ENCODE measurements at places on chromosomes 3 and 15.

- DNase-seq = no peak
Measured at GRCh38 chr3:52684184-52684583, 1.5 kb downstream of the PBRM1 start.

DNA sequence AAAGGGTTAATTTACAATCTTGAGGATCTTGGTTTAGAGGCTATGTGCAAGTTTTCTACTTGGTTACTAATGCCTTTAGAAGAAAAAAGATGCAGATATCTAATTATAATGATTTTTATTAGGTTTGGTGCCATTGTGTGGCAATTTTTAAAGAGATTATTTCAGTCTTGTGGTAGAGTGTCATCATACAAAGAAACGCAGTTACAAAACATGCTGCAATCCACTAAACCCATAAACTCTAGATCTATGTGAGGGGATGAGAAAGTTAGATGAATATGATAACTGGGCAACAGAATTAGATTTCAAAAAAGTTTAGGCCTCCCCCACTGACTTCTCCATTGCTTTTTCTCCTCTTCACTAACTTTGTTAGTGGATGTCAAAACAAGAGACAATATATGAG lies 106.0 kb downstream of the ARPP21 start:
- DNase-seq = no peak

- DNase-seq = peak; percentile 82
Measured at GRCh38 chr15:75063338-75063737, 39.9 kb downstream of the PPCDC start.

DNA sequence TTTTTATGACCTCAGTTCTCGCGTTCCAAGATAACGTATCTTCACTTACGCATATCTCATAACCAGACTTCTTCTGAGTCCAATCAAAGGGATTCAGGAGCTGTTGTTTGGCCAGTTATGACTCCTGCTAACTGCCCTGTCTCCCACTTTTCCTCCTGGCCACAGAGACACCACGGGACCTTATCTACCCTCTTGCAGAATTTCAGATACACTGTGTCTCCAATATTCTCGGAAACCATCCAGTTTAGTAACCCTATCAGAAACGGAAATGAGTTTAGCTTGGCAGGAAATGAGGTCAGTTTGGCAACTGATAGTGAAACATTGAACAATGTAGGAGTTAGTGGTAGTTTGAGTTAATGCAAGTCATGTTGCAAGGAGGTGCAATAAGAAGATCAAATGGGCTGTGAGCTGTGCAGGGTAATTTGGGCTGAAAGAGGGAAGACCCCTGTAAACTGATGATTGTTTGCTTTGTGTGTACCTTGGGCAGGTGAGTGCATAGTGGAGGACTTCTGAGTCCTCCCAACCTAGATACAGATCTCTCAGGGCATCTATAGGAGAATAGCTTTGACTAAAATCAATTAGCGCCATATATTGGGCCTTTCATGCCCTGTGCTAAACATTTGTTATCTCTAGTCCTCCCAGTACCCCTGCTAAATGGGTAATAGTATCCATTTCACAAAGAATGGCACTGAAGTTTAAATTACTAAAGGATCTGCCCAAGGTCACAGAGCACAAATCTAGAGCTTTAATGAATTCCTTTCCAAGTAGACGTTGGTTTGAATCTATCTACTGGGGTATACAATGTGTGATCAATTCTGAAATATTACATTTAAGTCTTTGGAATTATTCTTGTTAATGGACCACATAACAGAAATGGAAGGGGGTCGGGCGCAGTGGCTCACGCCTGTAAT lies 41.3 kb upstream of the PIK3CB start:
- DNase-seq = no peak

DNA sequence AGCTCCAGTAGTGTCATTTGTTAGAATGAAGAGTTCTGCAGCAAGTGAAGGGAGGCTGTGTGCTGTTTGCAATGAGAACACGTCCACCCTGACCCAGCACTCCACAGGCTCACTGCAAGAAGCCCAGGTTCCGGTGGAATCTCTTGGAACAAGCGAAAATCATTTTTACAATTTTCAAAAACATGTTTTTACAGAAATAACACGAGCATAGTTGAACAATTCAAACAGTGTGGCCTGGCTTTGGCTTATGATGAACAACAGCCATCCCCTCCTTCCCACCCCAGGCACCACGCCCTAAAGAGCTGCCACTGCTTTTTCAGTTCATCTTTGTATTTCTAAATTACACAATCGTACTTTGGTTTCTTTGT lies 59.5 kb upstream of the KY start:
- DNase-seq = no peak

DNA sequence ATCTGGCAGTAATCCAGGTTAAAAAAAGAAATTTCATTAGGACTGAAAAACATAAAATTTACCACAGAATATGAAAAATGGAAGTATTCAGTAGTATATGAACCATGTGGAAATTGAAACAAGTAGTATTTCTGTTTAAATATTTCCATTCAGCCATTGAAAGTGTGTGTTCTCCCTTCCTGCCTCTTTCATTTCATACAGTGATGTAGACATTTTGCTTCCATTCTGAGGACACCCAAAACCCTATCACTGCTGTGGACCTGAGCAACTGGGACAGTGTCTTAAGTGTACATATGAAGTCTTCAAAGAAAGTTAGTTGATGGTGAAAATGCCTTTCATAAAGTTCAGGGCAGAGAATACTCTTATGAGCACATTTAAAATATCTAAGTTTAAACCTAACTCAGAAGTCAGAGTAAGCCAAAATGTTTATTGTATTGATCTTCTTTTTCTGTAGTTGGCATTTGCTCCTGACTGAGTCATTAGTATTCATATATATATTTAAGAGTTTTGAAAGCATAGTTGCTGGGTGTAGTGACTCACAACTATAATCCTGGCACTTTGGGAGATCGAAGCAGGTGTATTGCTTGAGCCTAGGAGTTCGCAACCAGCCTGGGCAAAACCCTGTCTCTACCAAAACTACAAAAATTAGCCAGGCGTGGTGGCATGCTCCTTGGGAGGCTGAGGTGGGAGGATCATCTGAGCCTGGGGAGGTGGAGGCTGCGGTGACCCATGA lies 198.8 kb downstream of the KLHL25 start:
- no peak for DNase-seq

GRCh38 chr15:82548700-82549099 lies 8.4 kb upstream of the RPS17 start:
- DNase-seq = no peak

- no peak for DNase-seq
Measured at GRCh38 chr3:160135851-160136250, 89.4 kb upstream of the C3orf80 start.

DNA sequence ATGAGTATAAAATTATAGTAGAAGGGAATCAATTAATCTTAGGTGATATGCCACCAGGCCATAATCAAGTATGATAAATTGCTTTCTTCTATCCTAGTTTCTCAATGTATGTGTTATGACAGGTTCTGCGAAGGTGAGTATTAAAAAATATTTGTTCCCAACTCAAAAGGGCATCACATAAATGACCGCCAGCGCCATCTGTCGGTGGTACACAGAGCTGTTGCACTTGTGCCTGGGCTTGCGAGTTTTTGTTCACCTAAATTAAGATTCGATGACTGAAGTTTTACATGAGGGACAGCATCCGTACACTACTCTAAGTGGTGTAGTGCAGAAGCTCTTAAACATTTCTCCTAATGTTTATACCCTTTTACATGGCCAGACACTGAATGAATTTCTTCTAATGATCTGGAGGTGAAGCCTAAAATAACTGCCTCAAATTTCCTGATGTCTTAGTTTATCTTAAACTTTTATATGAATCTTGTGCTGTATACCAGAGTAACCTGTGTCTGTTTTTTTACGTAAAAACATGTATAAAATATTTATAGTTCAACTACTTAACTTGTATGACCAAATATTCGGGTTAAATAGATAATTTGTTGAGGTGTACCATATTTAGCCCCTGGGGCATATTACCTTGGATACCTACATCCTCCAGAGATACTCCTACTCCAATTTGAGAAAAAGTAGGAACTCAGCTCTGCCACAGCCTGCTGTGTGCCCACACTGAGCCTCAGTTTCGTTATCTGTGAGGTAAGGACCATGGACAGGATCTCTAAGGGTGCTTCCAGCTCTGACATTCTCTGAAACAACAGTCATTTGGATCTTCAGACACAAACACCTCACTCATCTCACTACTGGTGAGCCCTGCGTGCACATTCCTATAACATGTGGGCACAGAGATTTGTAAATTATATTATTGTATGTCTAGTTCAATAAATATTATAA lies 365.6 kb downstream of the MAGI1 start:
- peak; percentile 75 for DNase-seq

DNA sequence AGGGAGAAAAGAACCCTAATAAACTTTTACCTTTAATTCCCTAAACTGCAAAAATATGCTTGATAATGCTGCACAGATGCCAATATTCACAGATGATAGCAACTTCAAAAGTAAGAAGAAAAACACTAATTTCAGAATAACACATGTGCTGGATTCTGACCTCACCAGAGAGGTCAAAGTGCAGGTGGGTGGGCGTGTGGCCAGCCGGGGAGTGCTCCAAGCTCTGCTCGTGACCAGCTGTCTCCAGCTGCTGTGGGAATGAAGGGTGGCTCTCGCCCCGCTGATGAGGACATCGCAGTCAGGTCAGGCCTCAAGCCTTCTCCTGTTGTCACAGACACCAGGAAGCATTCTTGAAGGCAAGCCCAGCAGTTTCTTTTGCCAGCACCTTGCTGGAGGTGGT lies 57.1 kb downstream of the ADAMTS17 start:
- DNase-seq = peak; percentile 46

- DNase-seq = no peak
Measured at GRCh38 chr3:169308654-169309250, 354.8 kb downstream of the MECOM start.

DNA sequence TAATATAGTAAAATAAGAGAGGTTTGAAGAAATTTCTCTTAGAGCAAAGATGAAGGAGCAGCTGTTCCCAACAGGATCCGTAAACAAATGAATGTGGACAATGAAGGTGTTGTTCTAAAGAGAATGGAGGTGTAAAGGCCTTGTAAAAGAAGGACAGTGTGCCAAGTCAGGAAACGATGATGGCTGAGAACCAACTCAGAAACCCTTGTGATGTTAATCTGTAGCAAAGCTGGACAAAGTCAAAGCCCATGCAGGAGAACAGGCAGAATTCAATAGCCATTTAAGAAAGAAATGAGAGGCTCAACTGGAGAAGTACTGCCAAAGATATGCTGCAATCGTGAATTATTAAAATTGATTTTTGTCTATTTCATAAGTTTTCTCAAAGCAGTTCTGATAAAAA lies 192.2 kb downstream of the MBNL1 start:
- no peak for DNase-seq

GRCh38 chr15:49815950-49816349 lies 195.1 kb downstream of the DTWD1 start:
- no peak for DNase-seq

GRCh38 chr3:49924683-49925082 lies 4.9 kb downstream of the MON1A start:
- DNase-seq = no peak

GRCh38 chr3:70840106-70840870 lies 527.9 kb upstream of the MDFIC2 start:
- DNase-seq = peak; percentile 26

GRCh38 chr3:102614021-102614569 lies 179.3 kb downstream of the ZPLD1 start:
- no peak for DNase-seq

GRCh38 chr15:89329329-89330084 lies 5.1 kb downstream of the POLG start:
- no peak for DNase-seq

DNA sequence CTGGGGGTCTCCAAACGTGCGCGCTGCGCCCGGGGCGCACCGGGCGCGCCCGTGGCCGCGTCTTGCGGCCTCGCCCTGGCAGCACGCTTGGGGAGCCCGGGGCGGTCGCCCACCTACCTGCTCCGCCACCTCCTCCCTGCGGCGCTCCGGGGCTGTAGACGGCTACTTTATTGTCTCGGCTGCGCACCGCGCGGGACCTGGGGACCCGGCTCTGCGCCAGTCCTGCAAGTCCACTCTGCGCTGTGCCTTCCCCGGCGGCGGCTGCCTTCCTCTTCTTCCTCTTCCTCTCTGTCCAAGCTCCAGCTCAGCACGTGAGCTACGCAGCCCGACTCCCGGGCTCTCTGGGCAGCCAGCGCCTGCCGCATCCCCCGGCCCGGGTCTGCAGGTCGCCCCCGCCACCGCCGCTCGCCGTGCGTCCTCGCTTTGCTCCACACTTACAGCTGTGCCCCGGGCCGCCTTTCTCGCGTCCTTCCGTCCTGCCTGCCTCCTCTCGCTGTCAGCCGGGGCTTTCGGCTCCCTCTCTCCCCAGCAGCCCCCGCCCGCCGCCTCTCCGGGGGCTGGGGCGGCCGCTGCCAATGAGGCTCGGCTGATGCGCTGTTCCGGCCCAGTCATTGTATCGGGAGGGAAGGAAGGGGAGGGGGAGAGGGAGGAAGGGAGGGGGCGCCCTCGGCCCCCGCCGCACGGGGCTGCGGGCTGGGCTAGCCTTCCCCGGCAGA lies 156.4 kb upstream of the FRMD4B start:
- peak; percentile 14 for DNase-seq

- peak; percentile 56 for DNase-seq
Measured at GRCh38 chr3:13346481-13347389, 73.4 kb downstream of the NUP210 start.

GRCh38 chr15:62782071-62782841 lies 260.3 kb upstream of the TPM1 start:
- peak; percentile 97 for DNase-seq

DNA sequence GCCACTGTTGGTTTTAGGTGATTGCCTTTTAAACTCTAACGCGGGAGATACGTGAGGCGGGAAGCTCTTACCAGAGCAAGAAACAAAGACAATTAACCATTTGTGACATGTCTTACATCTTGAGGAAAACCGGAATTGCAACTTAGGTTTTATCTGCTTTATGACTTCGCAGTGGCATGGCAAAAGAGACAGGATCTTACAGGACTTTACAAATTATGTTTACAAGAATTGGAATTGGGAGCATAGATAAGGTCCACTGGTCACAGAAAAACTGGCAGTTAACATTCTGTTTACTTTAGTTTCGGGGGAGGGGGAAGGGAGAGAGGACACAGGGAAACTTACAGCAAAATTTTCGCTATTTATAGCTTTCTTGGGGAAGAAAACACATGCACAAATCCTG lies 1119.6 kb downstream of the ZPLD1 start:
- DNase-seq = no peak

GRCh38 chr3:63207066-63207590 lies 71.0 kb upstream of the SYNPR start:
- DNase-seq = no peak

- DNase-seq = peak; percentile 14
Measured at GRCh38 chr3:139388821-139389551, 461 bp downstream of the COPB2 start.

DNA sequence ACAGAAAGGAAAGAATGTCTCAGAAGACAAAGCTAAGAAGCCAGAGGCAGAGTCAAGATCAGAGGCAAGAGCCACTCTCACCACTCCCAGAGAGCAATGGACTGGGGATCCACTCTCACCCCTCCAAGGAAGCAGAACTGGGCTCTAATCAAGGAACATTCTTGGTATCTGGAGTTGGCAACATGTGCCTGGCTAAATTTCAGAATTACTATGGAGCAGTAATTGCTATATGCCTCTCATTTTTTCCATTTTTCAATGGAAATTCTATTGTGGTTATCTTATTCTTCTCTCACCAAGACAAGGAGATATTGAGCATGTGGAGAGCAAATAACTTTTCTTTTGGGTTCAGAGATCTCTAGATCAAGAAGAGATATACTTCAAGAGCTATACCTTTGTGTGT lies 22.1 kb downstream of the MASP1 start:
- no peak for DNase-seq

- DNase-seq = no peak
Measured at GRCh38 chr3:136192831-136193230, 3.3 kb downstream of the MSL2 start.
